ENCODE measurements at places on chromosomes 13 and 19. TPM values are rescaled to one million over a fixed set of nuclear protein-coding genes. Genes with fewer than 3 reads are reported as not detected.

- DNase-seq: no peak
These were observed 1.8 kb downstream of the SHKBP1 start for GRCh38 chr19:40578442-40578908.

DNA sequence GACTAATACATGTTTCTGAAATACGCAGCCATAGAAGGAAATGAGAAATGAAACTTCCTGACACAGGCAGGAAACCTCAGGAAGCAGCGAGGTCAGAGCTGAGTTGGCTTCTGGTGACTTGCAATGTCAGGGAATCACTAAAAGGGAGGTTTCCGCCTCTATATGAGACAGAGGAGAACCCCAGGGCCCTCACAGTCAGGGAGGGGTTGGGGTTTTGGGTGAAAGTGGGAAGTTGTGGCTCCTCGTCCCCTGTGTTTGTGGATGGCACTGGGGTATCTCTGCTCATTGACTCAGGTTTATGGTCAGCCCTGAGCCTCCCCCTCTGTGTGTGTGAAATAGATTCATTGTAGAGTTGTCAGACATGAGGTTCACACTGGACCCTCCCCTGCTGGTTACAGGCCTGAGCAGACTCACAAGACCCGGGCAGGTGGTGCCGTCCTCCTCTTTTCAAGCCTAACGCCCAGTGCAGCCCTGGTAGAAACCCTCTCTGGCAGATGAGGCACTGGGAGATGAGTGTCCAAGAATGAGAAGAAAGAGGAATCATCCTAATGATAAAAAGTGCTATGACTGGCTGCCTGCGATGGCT lies 5.5 kb upstream of the LILRA6 start:
- DNase-seq: no peak

- no peak for DNase-seq
These were observed 238.3 kb upstream of the MAB21L1 start for GRCh38 chr13:35714588-35715377.

DNA sequence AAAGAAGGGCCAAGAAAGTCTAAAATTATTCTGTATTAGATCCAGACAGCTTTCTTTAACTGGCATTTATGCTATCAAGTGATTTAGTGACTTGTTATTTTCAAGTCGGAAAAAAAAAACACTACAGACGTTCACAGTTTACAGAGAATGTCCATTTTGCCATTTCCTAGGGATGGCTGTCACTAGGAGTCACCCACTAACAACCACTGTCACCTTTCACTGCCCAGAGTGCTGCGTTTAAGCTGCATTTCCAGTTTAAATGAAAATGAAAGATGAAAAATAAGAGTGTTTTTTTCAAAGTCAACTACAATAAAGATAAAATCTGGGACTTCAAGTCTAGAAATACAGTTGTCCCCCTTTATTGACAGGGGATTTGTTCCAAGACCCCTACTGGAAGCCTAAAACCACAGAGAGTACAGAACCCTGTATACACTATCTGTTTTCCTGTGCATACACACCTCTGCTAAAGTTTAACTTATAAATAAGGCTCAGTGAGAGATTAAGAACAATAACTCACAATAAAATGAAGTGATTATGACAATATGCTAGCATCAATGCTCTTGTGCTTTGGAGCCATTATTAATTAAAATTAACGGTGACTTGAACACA lies 112.5 kb downstream of the SACS start:
- no peak for DNase-seq

DNA sequence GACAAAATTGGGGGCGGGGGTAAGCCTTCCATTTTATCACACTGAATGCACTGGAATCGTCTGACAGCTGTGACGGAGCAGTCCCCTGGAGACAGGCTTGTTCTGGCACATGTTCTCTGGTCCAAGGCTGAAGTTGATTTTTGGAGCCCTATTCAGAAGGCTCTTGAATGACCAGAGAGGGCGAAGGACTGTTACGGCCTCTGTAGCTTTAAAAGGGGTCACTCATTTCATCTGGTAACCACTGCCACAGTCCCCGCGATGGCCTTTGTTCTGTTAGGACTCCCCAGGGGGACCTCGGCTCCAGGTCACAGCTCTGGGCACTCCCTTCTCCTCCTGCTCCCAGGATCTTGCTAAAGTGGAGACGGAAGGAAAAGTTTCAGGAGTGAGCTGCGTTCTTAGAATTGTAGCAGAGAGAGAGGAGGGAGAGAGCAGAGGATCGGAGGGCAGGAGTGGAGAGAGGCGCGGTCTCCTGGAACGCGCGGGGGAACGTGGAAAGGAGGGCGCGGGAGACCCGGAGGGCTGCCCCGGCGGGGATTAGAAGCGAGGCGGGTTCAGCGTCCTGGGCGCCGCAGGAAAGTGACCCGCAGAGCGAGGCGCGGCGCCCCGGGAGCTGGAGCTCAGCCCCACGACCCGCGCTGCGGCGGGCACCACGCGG lies 134.3 kb upstream of the MYO16 start:
- DNase-seq: no peak

DNA sequence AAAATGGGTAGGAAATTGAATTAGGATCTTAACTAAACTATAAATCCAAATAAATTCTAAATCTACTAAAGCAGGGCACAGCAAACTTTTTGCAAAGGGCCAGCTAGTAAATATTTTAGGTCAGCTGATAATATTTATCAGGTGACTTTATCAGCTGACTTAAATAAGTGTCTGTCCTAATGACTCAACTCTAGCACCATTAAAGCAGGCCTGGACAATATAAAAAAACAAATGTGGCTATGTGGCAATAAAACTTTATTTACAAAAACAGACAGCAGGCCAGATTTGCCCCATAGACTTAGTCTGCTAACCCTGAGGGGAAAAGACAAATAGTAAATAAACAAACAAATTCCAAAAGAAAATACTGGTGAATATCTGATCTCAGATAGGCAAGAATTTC lies 27.7 kb upstream of the DOCK9 start:
- no peak for DNase-seq

- no peak for DNase-seq
These were observed 168.1 kb upstream of the SOX21 start for GRCh38 chr13:94880463-94880862.

- no peak for DNase-seq
These were observed 115.8 kb downstream of the NUFIP1 start for GRCh38 chr13:44873461-44873860.

DNA sequence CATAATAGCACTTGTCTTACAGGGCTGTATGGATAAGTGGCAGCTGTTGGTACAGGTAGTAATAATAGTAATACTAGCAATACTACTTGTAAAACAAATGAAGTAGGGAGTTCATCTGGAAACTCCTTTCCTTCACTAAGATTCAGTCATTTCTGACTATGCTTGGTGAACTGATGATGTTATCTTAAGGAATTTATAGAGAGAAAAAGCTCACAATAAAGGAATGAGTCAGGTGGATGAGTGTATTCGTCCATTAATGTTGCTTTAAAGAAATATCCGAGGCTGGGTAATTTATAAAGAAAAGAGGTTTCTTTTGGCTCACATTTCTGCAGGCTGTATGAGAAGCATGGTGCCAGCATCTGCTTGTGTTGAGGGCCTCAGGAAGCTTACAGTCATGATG lies 477.3 kb downstream of the KLF12 start:
- no peak for DNase-seq

- no peak for DNase-seq
These were observed 1290.4 kb upstream of the PCDH20 start for GRCh38 chr13:62706048-62706447.

DNA sequence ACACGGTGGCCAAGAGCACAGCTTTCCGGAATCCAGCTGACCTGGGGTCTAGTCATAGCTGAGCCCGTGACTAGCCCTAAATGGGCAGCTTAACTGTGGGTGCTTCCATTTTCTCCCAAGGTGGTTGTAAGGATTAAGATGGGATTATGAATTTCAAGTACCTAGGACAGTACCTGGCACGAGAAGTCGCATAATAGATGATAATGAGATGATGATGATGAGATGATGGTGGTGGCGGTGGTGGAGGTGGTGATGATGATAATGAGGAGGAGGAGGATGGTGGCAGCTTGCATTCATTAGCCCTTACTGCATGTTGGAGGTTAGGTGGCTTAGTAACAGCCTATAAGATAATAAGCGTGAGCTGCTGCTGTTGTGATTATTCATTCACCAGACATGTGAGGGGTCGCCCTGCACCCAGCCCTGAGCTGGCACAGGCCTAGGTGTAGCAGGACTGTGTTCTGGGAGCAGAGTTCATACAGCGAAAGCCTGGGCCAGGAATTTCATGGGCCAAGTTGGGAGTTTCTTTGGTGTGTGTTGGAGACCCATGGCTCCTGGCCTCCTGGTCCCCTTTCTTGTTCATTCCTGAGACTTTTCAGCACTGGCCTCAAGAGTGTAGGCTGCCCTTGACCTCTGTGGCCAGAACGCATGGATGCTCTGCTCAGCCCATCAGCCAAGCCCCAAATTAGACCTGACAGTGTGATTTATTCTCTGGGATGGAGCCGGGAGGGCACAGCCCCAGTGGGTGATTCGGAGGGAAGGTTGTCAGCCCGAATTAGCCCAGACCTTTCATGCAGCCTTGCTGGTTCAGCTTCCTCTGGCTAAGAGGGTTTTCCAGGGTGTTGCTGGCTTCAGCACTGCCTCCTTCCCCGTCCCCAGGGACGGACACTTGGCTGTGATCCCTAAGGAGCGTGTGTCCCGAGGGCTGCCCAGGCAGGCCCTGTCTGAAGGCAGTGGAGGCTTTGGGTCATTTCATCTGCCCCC lies 128.8 kb downstream of the SIPA1L3 start:
- DNase-seq: no peak

The ATXN8OS gene
- total RNA-seq: not detected

The PALM gene
- 105 TPM for total RNA-seq

The PRR20A gene
- total RNA-seq: not detected

The F10 gene
- total RNA-seq: 5.5 TPM
